Caki2 (cell line): ENCODE measurements at places on chromosomes 11 and 22. TPM values are rescaled to one million over a fixed set of nuclear protein-coding genes. Genes with fewer than 3 reads are reported as not detected.

SPI1 gene
- total RNA-seq, result not detected in 2 replicates

DNA sequence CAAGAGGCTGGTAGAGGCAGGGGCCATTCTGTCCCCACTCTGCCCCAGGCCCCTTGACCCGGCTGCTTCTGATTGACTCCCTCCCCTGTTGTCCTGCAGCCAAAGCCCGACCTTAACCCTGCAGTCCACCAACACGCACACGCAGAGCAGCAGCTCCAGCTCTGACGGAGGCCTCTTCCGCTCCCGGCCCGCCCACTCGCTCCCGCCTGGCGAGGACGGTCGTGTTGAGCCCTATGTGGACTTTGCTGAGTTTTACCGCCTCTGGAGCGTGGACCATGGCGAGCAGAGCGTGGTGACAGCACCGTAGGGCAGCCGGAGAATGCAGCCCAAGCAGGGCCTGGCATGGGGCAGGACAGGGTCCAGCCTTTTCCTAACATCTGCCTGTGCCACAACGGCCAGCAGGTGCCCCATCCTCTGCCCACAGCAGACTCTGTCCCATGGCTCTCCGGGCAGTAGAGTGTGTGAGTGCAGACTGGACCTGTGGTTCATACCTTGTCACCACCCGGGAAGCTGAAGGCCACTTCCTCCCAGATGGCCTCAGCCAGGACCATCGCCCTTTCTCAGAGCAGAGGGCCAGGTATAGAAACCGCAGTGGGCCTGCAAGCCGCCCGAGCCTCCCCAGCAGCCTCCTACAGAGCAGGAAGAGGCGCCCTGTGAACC is 26.8 kb upstream of the MGAT3 start:
- DNase-seq, result no peak

DNA sequence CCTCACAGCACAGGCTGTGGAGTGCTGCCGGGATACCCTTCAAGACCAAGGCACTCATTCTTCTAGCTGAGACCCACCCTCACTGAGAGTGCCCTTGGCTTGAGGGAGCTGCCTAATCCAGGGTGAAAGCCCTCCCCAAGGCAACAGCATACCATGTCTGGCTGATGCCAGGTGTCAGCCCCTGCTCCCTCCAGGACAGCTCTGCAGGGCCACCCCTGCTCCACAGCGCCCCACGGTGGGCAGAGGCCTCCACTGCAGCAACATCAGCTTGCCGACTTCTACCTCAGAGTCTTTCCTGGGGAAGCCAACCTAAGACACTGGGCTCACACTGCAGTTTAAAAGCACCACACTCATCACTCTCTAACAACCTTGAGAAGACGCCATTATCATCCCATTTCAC is 29.0 kb downstream of the TTLL1 start:
- DNase-seq, result peak; percentile 40

DNA sequence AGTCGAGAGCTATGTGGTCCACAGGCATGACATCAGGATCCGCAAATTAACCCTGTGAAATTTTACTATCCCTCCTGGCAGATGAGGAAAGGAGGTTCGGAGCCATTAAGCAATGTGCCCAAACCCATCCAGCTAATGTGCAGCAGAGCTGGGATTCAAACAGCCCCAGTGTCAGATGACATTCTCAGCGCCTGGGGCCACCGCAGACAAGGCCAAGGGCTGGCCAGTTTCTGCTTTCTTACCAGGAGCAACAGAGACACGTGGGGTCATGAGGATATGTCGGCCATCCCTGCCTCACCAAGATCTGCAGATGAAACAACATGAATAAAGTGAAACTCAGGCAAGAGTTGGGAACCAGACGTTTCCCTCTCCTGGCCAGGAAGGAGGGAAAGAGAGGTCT is 110.2 kb downstream of the TENM4 start:
- DNase-seq, result no peak

DNA sequence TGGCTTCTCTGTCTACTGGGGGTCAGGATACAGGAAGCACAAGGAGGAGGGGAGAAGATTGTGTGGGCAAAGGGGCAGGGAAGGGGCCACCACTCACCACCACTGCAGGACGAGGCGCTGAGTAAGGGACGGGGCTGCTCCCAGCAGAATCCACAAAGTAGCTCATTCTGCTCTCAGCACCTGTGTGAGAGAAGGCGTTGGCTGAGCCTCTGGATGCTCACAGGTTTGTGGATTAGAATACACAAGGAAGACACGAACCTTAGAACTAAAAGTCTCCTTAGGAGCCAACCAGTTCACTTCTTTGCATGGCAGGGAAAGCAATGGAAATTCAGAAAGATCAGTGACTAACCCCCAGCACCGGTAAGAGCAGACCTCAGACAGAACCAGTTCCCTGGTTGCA is 14.4 kb downstream of the ETS1 start:
- DNase-seq, result no peak

KDM4D gene
- 0.30 and 4.1 TPM in 2 replicates for total RNA-seq

DEFB131B gene
- total RNA-seq, result not detected in 2 replicates

DNA sequence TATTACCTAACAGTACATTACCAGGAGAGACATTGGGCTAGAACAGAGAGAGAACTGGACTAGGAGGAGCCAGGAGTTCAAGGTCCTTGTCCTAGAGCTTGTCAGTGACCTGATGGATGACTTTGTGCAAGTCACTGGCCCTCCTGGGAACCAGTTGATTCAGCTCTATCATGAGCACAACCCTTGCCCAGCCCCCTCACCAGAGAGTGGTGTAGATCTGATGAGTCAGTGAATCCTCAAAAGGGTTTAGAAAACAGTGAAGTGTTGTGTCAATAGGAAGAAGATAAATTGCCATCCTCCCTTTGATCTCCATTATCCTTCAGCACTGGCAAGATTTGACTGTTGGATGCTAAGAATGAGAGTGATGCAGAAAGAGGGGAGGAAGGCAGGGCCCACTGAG is 24.3 kb downstream of the NEU3 start:
- no peak for DNase-seq

OR52A1 gene
- not detected in 2 replicates for total RNA-seq

C1QTNF6 gene
- 14.1 and 14.9 TPM in 2 replicates for total RNA-seq

DNA sequence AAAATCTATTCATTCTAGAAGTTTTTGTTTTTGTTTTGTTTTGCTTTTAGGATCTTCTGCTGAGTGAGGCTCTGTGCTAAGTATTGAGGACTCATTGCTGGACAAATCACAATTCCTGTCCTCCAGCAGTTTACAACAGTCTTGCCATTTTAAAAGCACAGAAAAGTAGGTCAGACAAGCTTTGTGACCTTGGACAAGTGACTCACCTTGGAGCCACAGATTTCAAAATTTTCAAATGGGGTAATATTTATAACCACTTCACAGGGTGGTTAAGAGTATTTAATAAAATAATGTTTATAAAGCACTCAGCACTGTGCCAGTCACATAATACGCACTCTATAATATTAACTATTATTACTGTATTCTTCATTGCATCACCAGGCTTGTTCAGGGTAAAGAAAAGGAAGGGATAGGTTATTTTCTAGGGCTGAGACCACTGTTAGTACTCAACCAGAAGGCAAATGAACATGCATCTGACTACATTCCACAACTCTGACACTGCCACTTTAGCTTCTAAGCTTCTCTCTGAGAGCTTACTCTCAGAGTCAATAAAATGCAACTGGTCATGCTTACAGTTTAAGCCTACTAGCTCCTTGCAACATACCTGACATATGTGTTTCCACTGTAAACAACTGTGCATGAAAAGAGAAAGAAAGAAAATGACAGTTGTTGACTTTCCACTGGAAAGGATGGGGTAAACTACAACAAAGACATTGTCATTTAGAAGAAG is 63.2 kb upstream of the FIBIN start:
- DNase-seq, result no peak

CSTF3 gene
- 7.5 and 12.0 TPM in 2 replicates for total RNA-seq

GRCh38 chr22:19620742-19621371 is 93.4 kb upstream of the SEPTIN5 start:
- DNase-seq, result no peak

DNA sequence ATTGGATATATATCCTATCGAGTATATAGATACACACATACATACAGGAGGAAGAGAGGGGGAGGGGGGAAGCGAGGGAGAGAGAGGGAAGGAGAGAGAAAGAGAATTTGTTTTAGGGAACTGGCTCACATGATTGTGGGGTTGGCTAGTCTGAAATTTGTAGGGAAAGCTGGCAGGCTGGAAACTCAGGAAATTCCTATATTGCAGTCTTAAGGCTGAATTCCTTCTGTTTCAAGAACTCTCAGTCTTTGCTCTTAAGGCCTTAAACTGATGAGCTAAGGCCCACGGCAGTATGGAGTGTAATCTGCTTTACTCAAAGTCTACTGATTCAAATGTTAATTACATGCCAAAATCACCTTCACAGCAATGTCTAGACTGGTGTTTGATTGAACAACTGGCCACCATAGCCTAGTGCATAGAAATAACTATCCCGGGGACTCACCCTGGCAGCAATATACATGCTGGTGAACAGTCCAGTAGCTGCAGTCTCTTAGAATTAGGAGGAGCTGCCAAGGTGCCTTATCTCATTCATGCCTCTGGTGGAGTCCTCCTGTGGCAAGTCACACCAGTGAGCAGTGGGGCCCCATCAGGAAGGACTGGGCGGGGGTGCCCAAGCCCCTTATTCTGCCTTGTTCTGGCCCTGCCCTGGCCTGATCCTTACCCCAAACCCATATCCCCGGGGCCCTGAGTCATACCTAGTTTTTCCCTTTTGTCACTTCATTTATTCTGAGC is 59.7 kb upstream of the AMPD3 start:
- DNase-seq, result no peak

- DNase-seq, result no peak
These were observed 3.3 kb downstream of the PRR33 start for GRCh38 chr11:1888347-1888753.

GRCh38 chr11:17272801-17273200 is 3.7 kb upstream of the NUCB2 start:
- no peak for DNase-seq

CAPRIN1 gene
- total RNA-seq, result 67.4 and 79.4 TPM in 2 replicates

- DNase-seq, result no peak
These were observed 547 bp downstream of the PARVG start for GRCh38 chr22:44181033-44181911.

DEPDC7 gene
- total RNA-seq, result 2.4 and 2.5 TPM in 2 replicates

GRCh38 chr22:44450503-44450902 is 47.5 kb downstream of the RTL6 start:
- peak; percentile 25 for DNase-seq

- no peak for DNase-seq
These were observed 91.5 kb upstream of the FGF3 start for GRCh38 chr11:69910519-69911309.

DNA sequence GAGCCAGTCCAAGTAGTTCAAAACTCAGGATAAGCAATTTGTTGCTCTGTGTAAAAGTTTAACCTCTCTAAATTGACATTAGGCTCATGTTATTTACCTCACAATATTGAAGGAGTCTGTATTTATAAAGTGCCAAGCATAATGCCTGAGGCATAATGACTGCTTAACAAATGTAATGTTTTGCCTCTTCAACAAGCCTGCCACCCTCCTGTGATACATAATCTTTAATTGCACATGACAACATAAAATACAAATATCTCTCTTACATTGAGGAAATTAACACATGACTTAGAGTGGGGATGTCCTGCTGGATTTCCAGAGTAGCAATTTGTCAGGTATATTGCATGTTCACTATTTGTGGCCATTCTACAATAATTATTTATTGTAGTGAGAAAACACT is 469.2 kb upstream of the ANO5 start:
- DNase-seq, result no peak

MS4A4A gene
- not detected in 2 replicates for total RNA-seq

GRCh38 chr11:66639066-66639813 is 737 bp downstream of the RBM4 start:
- DNase-seq, result peak; percentile 47

- no peak for DNase-seq
These were observed 14.2 kb downstream of the MOB2 start for GRCh38 chr11:1472180-1473005.

GRCh38 chr22:35622191-35622913 is 5.2 kb upstream of the MB start:
- DNase-seq, result no peak

GRCh38 chr11:116428638-116428975 is 344.2 kb downstream of the BUD13 start:
- DNase-seq, result no peak

DNA sequence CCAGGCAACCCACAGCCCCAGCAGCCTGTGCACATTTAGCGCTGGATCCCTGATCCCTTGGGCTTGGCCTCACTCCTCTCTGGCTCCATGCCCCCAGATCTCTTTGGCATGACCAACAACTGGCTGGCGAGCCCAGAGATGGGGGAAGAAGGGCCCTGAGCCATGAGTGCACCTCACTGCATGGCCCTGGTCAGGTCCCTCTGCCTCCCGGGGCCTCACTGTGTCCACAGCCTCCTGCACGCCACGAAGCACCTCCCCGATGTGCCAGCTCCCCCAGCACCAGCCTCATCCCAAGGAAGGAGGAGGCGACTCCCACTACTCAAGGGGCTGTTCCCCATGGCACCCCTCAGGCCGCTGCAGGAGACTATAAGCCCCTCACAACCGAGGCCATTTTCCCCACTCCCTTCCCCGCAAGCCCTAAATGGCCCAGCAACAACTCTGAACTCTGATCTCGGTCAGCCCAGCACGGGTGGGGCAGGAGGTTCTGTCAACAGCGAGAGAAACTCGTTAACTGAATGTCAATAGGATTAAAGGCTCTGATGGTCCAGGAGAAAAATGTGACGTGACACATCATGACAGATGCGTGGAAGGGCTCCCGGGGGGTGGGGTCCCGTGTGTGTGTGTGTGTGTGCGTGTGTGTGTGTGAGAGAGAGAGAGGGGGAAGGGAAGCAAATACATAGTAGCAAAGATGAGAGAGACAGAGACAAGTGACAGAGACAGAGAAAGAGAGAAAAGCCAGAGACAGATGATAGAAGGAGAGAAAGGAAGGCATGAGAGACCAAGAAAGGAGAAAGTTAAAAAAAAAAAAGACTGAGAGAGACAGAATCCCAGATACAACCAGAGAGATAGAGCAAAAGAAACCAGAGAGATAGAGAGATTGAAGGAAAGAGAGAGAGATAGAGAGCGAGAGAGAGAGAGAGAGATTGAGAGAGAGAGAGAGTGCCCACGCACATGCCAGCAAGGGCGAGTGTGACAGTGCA is 28.4 kb upstream of the SYT7 start:
- DNase-seq, result no peak
